ENCODE measurements at places on chromosomes 16 and 17.

- peak; percentile 66 for DNase-seq
These were observed 1.3 kb upstream of the RAB40C start for GRCh38 chr16:588639-588888.

GRCh38 chr16:55912022-55912421 lies 36.8 kb upstream of the CES5A start:
- no peak for DNase-seq

DNA sequence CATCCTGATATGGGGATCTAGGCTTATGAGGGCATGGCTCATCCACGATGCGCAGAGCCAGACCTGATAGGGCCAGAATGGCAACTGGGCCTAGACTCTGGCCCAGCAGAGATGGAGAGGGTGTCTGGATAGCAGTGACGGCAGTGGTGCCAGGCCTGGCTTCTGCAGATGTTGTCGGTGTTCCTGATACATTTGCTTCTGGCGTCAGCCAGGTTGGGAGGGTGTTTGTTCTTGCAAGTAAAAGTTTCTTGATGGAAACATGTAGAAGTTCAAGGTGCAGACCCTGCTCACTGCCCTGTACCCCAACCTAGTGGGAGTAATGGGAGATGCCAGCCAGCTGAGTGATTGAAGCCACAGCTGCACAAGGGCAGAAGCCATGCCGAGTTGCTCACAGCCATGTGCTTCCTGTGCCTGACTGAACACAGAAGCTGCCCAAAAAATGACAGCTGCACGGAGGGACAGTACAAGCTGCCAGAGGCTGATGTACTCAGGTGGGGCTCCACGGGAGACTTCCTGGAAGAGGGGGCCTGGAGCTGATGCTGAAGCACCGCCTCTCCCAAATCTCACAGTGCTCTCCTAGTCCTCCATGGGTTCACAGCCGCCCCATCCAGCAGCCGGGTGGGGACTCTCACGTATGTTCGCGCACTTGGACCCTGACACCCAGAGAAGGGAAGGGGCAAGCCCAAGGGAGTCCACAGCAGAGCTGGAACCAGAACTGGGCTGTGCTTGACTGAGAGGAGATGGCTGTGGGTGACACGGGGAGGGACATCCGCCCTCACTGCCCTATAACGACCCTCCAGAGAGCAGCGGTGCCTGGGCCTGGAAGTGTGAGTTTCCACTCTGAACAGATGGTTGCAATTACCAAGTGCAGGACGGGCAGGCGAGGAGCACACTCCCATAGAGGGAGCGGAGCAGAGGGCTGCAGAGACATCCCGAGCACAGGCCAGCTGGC lies 78.7 kb downstream of the N4BP1 start:
- no peak for DNase-seq

GRCh38 chr16:57865746-57866528 lies 63.6 kb upstream of the KIFC3 start:
- DNase-seq: no peak

- no peak for DNase-seq
These were observed 87.9 kb downstream of the N4BP1 start for GRCh38 chr16:48522041-48522440.

GRCh38 chr16:4604401-4604800 lies 10.3 kb downstream of the UBALD1 start:
- no peak for DNase-seq

- DNase-seq: peak; percentile 39
These were observed 11.5 kb downstream of the HAPSTR1 start for GRCh38 chr16:9102943-9103342.

DNA sequence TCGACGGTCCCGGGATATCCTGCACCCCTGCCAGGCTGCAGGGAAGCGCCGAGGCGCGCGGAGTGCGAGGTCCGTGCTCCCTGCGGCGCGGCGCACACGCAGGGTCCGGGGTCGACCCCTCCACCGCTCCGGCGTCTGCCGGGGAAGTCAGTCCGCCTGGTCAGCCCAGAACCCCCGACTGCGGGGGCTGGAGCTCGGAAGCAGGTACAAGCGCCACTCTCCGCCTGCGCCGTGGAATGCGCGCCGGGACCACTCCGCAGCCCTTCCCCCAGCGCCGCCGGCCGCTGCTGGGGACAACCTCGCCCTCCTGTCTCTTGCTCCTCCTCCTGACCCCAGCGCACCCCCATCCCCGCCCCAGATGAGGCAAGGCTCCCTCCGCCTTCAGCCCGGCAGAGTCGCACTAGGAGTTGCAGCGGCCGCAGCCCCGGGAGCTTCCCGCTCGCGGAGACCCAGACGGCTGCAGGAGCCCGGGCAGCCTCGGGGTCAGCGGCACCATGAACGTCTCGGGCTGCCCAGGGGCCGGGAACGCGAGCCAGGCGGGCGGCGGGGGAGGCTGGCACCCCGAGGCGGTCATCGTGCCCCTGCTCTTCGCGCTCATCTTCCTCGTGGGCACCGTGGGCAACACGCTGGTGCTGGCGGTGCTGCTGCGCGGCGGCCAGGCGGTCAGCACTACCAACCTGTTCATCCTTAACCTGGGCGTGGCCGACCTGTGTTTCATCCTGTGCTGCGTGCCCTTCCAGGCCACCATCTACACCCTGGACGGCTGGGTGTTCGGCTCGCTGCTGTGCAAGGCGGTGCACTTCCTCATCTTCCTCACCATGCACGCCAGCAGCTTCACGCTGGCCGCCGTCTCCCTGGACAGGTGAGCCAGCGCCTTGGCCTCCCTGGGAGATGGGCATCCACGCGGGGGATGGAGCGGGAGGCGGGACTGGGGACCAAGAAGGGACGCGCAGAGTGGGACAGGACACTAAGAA lies at the start of gene GALR2:
TSS of gene GALR2 (plus strand) at position 392 of the 974 bp plus-strand sequence. CDS start at position 495, 103 bp downstream.
- no peak for DNase-seq

DNA sequence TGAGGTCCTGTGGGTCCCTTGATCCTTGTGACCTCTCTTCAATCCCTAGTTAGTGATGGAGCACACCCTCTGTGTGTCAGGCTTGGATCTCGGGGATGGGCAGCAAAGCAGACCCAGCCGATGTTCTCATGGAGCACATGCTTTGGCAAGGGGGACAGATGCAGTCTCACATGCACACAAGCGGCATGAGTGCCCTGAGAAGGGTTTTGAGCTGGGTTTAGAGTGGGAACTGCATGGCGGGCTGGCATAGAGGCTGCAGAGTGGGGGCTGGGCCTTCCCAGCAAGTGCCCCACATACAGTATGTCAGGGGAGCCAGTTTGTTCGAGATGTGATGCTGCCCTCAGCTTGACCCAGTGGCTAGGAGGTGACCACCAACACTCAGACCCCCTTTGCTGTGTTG lies 41.6 kb downstream of the B9D1 start:
- no peak for DNase-seq

- DNase-seq: no peak
These were observed 29.7 kb downstream of the FAM222B start for GRCh38 chr17:28812748-28813377.

DNA sequence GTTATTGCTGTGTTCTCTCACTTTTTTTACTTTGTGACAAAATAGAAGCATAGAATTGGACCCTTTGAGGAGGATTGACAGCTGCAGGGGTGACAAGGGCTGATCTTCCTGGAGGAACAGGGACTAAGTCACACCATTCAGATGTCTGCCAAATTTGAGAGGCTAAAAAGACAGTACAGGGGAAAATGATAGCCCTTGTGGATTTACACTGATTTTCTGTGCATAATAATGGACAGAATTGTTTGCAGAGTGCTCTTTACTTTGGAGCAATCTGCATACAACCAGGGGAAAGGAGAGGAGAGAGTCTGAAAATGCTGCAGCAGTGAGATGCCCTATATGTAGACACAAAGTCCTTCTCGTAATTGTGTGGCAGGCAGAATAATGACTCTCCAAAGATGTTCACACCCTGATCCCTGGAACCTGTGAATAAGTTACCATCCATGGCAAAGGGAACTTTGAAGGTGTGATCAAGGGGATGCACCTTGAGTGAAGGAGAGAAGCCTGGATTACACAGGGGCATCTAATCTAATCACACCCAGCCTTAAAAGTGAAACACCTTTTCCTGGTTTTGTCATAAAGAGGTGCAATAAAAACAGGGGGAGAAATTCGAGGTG lies 221.4 kb upstream of the CPHXL start:
- DNase-seq: no peak

- no peak for DNase-seq
These were observed 386.4 kb upstream of the TNRC6C start for GRCh38 chr17:77572065-77572601.

DNA sequence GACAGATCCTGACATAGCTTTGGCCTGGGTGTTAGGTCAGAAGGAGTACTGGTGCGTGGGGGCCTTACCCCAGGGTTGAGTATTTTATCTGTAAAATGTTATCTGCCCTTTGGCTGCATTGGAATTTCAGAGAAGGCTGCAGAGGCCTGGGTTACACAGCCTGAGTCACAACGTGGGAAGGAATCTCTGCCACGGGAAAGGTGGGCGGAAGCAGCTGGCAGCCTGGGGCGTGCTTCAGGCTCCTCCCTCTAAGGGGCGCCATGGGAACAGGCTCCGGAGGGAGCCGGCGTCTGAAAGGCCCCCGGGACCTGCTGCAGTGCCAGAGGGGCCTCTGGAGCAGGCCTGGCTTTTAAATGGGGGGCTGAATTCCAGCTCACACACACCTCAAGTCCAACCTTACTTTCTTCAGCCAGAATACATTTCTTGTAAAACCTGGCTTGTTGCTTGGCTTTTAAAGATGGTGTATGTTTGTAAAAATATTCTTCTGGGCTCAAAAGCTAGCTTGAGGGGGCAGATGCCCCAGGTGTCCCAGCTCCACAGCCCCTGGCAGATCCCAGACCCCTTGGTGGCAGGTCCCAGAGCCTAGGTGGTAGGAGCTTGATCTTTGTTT lies 142.2 kb downstream of the RAB11FIP4 start:
- no peak for DNase-seq

GRCh38 chr16:66043326-66043725 lies 323.2 kb upstream of the CDH5 start:
- no peak for DNase-seq

DNA sequence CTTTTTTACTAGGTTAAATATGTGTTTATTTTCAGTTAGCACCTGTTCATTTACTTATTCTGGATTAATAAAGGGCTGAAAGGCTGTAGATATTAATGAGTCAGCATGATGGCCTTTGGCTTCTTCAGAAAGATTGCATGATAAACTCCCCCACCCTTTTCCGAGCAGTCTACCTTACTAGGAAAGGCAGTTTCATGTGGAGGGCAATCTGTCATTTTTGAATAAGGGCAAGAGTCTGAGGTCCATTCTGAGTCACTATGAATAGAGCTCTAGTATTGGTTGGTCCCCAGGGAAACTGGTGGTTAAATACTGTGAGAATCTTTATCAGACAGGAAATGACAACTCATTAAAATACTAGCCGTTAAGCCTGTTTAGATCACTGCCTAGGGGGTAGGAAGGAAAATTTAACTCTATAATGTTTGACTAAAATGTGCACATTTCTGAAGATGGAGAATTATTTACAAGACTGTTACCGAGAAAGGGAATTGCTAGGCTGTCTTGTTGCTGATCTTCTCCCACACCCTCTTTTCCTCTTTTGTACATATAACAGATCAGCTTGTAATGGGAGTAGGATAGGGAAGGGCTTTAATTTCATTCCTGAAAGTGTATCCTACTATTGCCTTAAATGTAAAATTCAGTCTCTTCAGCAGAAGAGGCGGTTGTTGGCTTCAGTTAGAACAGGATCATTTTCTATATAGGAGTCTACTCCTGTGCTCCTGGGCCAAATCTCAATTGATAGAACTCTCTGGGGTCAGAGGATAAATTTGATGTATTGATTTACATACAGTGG lies 63.3 kb downstream of the TUBD1 start:
- DNase-seq: peak; percentile 96

DNA sequence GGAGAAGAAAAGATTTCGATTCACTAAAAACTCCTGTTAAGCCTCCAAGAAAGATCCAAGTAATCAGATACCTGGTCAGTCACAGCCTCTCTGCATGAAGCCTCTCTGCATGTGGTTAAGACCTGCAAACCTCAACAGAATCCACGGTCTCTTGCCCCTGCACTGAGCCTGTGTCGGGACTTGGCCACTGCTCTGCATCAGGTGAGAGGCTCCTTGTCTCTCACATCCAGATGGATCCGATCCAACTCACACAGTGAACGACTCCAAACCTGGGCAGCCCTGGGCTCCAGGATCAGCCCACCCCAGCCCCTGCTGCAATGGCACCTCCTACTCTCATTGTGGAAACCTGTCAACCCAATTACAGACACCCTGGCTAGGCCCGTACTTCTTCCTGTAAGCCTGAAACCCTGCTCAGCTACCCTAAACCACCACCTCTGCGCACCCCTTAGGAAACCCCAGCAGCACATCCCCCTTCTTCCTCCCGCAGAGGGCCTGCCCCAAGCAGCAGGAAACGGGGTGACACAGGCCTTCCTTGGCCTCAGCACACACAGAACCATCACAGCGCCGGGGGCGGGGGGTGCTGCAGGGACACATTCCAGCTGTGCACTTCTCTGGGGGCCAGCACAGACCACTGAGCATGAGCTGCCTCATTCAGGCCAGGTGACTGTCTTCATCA lies 129.5 kb downstream of the ANKRD11 start:
- DNase-seq: peak; percentile 91

DNA sequence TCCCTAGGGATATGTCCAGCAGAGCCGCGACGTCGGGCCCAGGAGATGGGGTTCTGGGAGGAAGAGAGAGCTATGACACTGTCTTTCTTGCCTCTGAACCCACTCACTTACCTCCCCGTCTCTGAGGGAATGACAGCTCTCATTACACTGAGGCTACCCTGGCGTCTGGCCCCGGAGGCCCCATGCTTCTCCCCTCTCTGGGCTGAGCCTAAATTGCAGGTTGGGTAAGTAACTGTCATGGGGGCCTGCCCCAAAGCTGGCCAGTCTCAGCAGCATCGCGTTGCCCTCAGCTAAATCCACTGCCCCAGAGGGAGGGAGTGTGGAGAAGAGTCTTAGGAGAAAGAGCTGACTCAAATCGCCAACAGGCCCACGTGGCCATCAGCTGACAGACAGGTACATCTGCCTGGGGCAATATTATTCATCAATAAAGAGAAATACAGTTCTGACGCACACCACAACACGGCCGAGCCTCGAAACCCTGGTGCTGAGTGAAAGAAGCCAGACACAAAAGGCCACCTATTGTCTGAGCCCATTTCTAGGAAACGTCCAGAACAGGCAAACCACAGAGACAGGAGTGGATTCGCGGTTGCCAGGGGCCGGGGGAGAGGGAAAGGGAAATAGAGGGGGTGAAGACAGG lies 156.4 kb downstream of the C16orf95 start:
- DNase-seq: no peak
